Left ventricle myocardium inferior (tissue), 1 donor: ENCODE measurements at places on chromosomes 1 and 21. TPM values are rescaled to one million over a fixed set of nuclear protein-coding genes. Genes with fewer than 3 reads are reported as not detected.
A peak's percentile ranks its signal among the peaks of the same experiment; 100 is the strongest.

GRCh38 chr21:46054451-46054881, 43.4 kb upstream of the COL6A2 start:
- no peak for DNase-seq

DNA sequence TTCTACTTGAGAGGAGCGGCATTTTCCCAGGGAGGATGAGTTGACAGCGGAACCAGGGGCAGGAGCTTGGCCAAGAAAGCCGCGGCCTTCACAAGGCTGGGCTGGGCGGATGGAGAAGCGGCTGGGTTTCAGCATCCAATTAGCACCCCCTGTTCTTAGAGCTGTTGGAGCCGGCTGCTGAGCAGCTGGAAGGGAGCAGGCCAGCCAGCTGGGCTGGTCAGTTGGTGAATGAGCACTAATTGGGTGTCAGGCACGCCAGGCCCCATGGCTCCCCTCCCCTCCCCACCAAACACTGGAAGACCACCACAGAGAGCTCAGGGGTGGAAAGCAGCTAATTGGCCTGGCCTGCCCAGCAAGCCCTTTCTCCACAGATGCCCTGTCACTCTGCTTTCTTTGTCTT, 245.6 kb downstream of the RRAGC start:
- peak; percentile 40 for DNase-seq

GRCh38 chr1:80779275-80779674, 1021.5 kb upstream of the ADGRL2 start:
- no peak for DNase-seq

DNA sequence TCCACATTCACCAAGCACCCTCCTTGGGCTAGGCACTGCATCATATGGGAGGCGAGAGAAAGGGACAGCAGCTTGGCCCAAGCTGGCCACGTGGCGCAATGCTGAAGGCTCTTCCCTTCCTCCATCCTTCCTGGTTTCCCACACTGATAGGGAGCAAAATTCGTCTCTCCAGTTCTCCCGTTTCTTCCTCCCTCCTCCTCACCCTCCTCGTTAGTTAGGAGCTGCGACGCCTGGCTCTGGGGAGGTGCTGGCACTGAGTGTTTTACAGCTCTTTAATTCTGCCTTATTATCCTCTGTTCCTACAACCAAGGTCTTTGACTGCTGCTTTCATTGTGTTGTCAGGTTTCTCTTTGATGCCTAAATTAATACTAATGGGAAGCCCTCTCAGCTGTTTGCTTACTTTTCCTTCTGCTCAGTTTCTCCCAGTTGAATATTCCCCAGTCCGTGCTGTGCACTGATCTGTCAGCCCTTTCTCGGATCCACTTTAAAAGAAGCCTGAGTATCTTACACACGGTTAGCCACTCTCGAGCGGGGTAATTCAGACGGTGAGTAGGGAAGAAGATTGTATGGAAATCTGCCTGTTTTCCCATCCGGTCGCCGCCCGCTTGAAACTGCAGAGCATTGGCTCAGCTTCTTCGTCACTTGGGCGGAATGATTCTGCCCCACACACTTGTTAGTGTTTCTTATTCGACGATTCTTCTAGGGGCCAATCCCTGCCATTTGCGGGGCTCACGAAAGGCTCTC, 56.2 kb upstream of the SMYD2 start:
- DNase-seq, result no peak

DNA sequence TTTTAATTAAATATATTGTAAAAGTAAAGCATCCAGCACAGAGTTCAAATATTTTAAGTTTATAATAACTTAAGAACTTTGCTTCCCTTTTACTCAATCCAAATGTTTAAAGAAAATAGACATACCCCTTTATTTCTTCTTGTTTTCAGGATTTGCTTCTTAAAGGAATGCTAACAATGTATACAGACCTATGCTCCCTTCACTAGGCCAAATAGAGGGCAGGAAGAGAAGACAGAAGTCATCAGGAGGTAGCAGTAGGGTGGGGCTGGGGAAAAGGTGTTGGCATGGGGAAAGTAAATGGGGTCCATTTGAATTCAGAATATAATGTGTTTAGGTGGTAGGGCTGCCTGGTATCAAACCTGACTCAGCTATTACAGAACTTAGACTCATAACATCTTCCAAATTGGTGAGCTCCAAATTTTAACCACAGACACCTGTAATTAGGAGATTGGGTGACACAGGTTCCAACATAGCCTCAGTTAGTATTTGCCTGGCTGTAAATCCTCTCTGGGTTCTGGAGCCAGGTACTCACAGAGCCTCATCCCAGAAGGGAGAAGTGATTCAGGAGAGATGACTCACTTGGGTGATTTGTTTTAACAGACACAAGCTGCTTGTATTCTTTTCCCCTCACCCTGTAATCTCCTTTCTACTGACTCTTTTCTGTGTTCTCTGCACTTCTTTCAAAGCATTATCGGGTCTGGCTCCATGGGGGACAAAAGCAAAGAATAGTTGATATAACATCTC, 60.1 kb upstream of the DUSP10 start:
- no peak for DNase-seq

- DNase-seq, result no peak
Measured at GRCh38 chr1:101262630-101263348, 26.0 kb downstream of the S1PR1 start.

- no peak for DNase-seq
Measured at GRCh38 chr1:152667648-152668047, 4.5 kb downstream of the LCE2D start.

DNA sequence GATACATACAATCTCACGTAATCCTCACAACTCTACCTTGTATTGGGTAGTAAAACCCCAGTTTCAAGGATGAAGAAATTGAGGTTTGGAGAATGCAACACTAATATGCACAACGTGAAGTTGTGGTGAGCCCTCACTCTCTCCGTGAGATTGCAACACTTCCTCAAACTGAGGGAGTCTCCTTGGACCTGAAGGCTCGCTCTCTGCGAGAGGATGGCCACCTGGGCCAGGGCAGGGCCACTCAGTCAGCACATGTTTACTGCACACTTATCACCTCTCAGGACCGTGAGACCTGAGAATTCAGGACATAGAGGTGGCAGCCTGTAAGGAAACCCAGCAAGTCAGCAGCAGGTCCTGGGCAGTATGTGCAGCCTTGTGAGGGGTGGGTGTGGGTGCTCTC, 8.7 kb downstream of the SH3BP5L start:
- DNase-seq, result no peak

Gene S100A10
- 186 TPM for total RNA-seq

Gene MAP1LC3C
- total RNA-seq, result 0.19 TPM

Gene TRIM45
- total RNA-seq, result 13.0 TPM
